ENCODE measurements at places on chromosomes 1 and 21.

DNA sequence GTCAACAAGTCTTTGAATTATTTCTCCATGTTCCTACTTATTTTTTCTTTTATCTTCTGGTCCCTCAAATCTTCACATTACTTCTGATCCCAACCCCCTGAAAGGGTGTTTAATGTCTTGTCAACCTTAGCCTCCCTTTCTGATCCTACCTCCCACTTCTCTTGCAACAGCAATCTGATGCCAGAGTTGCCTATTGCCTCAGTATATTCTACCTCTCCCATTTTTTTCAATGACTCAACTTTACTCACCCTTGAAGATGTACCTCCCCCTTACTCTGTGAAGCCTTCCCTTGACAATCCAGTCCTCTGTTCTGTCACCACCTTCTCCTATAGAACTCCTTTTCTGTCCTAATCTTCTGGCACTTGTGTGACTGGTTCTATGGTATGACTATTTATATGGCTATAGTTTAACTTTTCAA, 99.5 kb upstream of the CD55 start:
- no peak for DNase-seq
- no peak overlapping the region for H3K27ac ChIP-seq
- no peaks in the 10 kb centered on the region for H3K27me3 ChIP-seq
- peaks cover 8% of the 10 kb centered on the region for H3K4me1 ChIP-seq
- H3K36me3 ChIP-seq: no peaks in the 10 kb centered on the region

- no peak overlapping the region for H3K27ac ChIP-seq
- peaks cover 17% of the 10 kb centered on the region for H3K4me1 ChIP-seq
- no peak for DNase-seq
- H3K36me3 ChIP-seq: no peaks in the 10 kb centered on the region
- H3K4me3 ChIP-seq: no peak overlapping the region
Observed at GRCh38 chr1:109808703-109809102, 45.0 kb upstream of the EPS8L3 start.

DNA sequence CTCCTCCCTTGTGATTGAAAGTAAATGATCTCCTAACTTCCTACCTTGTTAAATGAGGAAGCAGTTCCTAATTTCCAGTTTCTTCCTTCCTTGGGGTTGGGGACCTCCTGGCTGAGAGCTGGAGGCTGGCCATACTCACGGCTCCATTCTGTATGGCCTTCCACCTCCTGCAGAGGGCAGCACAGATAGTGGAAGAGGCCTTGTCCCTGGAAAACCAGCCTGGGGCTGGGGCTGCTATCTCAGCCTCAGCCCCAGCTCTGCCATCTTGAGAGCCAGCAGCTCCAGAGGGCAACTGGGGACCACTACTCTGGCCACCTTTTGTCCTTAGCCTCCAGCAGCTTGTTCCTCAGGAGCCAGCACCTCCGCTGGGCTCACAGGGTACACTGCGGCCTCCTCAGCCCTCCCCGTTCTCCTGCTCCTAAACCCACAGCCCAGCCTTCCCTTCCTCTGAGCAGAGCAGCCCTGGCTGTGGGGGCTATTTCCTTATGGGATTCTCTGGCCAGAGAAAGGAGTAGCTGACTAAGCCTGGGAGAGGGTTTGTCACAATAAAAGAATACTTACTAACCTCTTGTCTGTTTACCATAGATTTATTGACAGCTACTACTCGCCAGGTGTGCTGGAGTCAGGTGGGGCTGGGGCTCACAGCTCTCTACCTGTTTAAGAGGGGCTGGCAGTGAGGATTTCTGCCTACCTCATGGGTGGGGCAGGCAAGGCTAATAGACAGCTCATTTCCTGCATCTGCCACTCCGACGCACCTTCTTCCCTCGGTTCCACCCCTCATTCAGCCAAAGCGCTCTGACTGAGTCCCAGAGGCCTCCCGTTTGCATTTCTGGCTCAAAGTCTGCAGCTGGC, 6.3 kb downstream of the TMEM234 start:
- H3K4me1 ChIP-seq: peaks cover 6% of the 10 kb centered on the region
- peaks cover 9% of the 10 kb centered on the region for H3K36me3 ChIP-seq
- H3K4me3 ChIP-seq: no peak overlapping the region
- H3K27ac ChIP-seq: peak overlapping the region; percentile 49
- DNase-seq: peak; percentile 50
- H3K27me3 ChIP-seq: no peaks in the 10 kb centered on the region

GRCh38 chr1:42904434-42904833, 54.2 kb downstream of the SLC2A1 start:
- no peaks in the 10 kb centered on the region for H3K36me3 ChIP-seq
- no peak overlapping the region for H3K4me3 ChIP-seq
- no peak overlapping the region for H3K27ac ChIP-seq

DNA sequence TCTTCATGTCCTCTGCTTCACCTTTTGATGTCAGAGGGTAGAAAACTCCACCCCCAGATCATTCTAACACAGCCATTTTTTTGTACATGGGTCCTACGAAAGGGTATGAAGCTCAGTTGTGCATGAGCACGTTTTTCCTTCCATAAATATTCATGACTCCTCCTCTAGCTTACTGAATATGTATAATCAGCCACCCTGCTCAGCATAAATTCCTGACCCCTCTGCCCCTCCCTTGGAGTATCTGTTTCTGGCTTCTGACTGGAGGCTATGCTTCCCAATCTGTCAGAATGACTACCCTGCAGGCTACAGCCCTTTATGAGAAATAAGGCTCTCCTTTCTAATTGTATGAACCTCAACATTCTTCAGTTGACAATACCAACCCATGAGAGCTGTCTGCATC, 42.8 kb upstream of the PARP1 start:
- no peaks in the 10 kb centered on the region for H3K36me3 ChIP-seq
- no peak for DNase-seq
- H3K27ac ChIP-seq: no peak overlapping the region

- no peaks in the 10 kb centered on the region for H3K36me3 ChIP-seq
- H3K27ac ChIP-seq: no peak overlapping the region
- DNase-seq: no peak
- no peaks in the 10 kb centered on the region for H3K4me1 ChIP-seq
Observed at GRCh38 chr1:11610629-11611180, 43.5 kb downstream of the FBXO2 start.

GRCh38 chr1:32094746-32095521, 12.9 kb upstream of the KPNA6 start:
- no peak for DNase-seq
- no peak overlapping the region for H3K27ac ChIP-seq
- H3K4me1 ChIP-seq: no peaks in the 10 kb centered on the region
- H3K4me3 ChIP-seq: no peak overlapping the region

DNA sequence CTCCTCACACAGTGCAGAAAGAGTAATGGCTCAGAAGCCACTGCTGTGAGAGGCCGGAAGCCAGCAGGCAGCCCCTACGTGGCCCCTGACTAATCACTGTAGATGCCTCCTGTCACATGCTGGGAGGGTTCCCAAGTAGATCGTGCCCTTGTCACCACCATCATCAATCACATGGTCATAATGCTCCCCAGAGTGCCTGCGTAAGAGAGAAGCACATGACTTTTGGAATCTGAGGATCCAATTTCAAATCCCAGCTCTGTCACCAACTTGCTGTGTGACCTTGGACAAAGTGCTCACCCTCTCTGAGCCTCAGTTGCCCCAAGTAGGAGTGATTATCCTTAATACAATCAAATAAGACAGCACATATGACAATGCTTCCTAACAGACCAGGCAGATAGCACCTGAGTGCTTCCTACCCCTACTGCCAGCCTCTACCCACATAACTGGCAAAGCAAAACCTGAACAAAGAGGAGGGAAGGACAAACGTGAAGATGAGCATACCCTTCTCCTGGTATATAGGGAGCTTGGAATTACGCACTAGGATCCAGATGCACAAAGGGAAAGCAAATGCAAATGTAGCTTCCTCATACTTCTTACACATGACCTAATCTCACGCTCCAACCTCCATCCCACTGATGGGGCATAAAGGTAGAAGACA, 65.7 kb downstream of the SDC3 start:
- H3K4me1 ChIP-seq: peaks cover 13% of the 10 kb centered on the region
- no peak overlapping the region for H3K4me3 ChIP-seq
- H3K27me3 ChIP-seq: peaks cover 98% of the 10 kb centered on the region

- peaks cover 7% of the 10 kb centered on the region for H3K36me3 ChIP-seq
- no peak overlapping the region for H3K4me3 ChIP-seq
- H3K27me3 ChIP-seq: no peaks in the 10 kb centered on the region
- no peak for DNase-seq
- H3K27ac ChIP-seq: no peak overlapping the region
Observed at GRCh38 chr1:202565890-202566602, 144.2 kb downstream of the SYT2 start.

DNA sequence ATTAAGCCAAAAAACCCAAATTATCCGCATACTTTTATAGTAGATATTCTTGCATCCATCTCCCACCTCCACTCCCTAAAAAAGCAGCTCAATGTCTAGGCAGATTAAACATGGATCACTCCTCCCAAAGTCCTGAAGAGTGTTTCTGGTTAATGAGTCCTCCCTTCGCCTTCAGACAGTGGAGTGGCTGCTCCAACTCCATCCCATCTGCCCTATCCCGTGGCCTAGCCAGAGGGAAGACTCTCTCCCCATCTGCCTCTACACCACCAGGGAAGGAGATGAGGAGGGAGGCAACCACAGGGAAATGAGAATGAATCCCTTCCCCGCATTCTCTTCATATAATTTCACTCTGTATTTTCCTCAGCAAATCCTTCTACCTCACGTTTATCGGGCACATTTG, 103.8 kb downstream of the SLC45A1 start:
- peaks cover 27% of the 10 kb centered on the region for H3K36me3 ChIP-seq
- H3K27ac ChIP-seq: peak overlapping the region; percentile 88
- H3K27me3 ChIP-seq: no peaks in the 10 kb centered on the region
- DNase-seq: no peak
- H3K4me3 ChIP-seq: peak overlapping the region; percentile 97
- H3K4me1 ChIP-seq: peaks cover 71% of the 10 kb centered on the region

- DNase-seq: no peak
- H3K4me1 ChIP-seq: peaks cover 31% of the 10 kb centered on the region
- no peak overlapping the region for H3K27ac ChIP-seq
- H3K36me3 ChIP-seq: no peaks in the 10 kb centered on the region
- H3K4me3 ChIP-seq: no peak overlapping the region
Observed at GRCh38 chr1:34870395-34870794, 10.8 kb upstream of the SMIM12 start.

DNA sequence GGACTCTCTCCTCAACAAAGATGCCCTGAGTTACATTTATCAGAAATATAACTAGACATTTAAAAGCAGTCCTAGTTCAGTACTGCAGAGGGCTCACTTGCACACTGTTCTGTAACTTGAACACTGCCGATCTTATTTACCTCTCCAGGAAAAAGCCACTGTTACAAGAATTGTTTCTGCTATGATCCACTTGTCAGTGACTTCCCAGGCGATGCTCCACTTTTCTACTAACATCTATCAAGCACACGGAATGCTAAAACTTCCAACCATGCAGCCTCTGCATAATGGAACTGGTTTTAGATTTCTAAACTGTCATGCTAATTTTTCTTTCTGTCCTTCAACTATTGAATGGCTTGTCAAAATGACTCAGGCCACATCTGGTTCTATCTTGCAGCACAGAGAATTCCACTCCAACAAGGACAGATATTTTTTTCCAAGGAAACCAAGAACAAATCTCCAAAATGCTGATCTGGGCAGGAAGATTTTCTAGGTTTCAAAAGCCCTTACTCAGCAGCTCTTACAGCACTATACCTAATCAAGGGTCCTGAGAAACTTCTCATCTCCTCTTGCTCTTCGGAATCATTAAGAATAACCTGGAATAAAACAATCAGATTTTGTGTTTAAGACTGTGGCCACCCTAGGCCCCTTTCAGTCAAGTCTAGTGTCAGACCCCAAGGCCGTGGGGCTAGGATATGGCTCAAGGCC, 9.9 kb downstream of the SEC16B start:
- H3K36me3 ChIP-seq: no peaks in the 10 kb centered on the region
- no peaks in the 10 kb centered on the region for H3K27me3 ChIP-seq
- no peaks in the 10 kb centered on the region for H3K4me1 ChIP-seq
- H3K27ac ChIP-seq: no peak overlapping the region

- H3K4me3 ChIP-seq: no peak overlapping the region
- H3K27ac ChIP-seq: no peak overlapping the region
- H3K27me3 ChIP-seq: no peaks in the 10 kb centered on the region
- H3K4me1 ChIP-seq: peaks cover 13% of the 10 kb centered on the region
- DNase-seq: no peak
Observed at GRCh38 chr1:155835548-155835947, 21.5 kb downstream of the GON4L start.

- no peaks in the 10 kb centered on the region for H3K36me3 ChIP-seq
- H3K27me3 ChIP-seq: no peaks in the 10 kb centered on the region
- H3K4me1 ChIP-seq: no peaks in the 10 kb centered on the region
- H3K27ac ChIP-seq: no peak overlapping the region
Observed at GRCh38 chr1:57620605-57621004, 196.7 kb upstream of the DAB1 start.

DNA sequence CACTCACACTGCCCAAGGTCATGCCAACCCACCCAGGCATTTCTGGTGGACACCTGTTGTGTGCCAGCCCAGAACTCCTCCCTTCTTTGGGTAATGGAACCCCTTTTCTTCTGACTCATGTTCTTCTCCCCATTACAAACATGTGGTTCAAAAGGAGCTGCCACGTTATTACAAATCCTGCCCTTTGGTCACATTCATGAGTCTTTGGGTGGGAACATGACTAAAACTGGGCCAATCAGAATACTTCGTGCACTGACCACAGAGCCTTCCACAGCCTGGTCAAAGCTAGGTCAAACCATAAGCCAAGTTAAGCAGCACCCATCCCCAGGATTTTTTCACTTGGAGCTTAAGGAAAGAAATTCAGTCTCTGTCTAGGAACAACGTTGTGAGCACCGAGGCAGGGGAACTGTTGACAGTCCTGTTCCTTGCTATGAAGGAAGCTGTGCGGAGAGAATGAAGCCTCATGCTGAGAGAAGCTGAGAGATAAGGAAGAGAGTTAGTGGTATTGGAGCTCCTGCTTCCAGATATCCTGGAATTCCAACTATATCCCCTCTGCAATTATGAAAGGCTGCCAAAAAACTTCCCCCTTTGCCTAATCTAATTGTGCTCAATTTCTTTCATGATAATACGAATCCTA, 46.8 kb upstream of the DIPK1A start:
- H3K27me3 ChIP-seq: no peaks in the 10 kb centered on the region
- no peak overlapping the region for H3K27ac ChIP-seq
- H3K4me1 ChIP-seq: no peaks in the 10 kb centered on the region
- no peak for DNase-seq
- no peaks in the 10 kb centered on the region for H3K36me3 ChIP-seq
- H3K4me3 ChIP-seq: no peak overlapping the region

- no peaks in the 10 kb centered on the region for H3K27me3 ChIP-seq
- H3K4me1 ChIP-seq: no peaks in the 10 kb centered on the region
- H3K36me3 ChIP-seq: no peaks in the 10 kb centered on the region
- no peak overlapping the region for H3K4me3 ChIP-seq
Observed at GRCh38 chr1:228282329-228283042, 74.6 kb downstream of the OBSCN start.

GRCh38 chr1:194102607-194103006, 916.2 kb upstream of the B3GALT2 start:
- H3K27me3 ChIP-seq: no peaks in the 10 kb centered on the region
- no peak for DNase-seq
- H3K4me3 ChIP-seq: no peak overlapping the region
- no peaks in the 10 kb centered on the region for H3K36me3 ChIP-seq
- H3K4me1 ChIP-seq: no peaks in the 10 kb centered on the region
- no peak overlapping the region for H3K27ac ChIP-seq

GRCh38 chr1:12173631-12174121, 6.9 kb downstream of the TNFRSF1B start:
- H3K4me1 ChIP-seq: peaks cover 100% of the 10 kb centered on the region
- no peaks in the 10 kb centered on the region for H3K27me3 ChIP-seq
- peak; percentile 82 for DNase-seq

Measured in CD14-positive monocyte (primary cell).